ENCODE measurements at places on chromosomes 12 and 14.

- no peak for DNase-seq
These were observed 6.5 kb downstream of the P2RX2 start for GRCh38 chr12:132624910-132625630.

- DNase-seq = peak; percentile 29
These were observed 81.7 kb downstream of the CPNE8 start for GRCh38 chr12:38823738-38824137.

GRCh38 chr12:17017402-17017801 is 411.4 kb upstream of the LMO3 start:
- no peak for DNase-seq

- DNase-seq = no peak
These were observed 21.3 kb upstream of the TCP11L2 start for GRCh38 chr12:106281056-106281782.

GRCh38 chr14:70622111-70622712 is 19.5 kb upstream of the TTC9 start:
- DNase-seq = peak; percentile 25

DNA sequence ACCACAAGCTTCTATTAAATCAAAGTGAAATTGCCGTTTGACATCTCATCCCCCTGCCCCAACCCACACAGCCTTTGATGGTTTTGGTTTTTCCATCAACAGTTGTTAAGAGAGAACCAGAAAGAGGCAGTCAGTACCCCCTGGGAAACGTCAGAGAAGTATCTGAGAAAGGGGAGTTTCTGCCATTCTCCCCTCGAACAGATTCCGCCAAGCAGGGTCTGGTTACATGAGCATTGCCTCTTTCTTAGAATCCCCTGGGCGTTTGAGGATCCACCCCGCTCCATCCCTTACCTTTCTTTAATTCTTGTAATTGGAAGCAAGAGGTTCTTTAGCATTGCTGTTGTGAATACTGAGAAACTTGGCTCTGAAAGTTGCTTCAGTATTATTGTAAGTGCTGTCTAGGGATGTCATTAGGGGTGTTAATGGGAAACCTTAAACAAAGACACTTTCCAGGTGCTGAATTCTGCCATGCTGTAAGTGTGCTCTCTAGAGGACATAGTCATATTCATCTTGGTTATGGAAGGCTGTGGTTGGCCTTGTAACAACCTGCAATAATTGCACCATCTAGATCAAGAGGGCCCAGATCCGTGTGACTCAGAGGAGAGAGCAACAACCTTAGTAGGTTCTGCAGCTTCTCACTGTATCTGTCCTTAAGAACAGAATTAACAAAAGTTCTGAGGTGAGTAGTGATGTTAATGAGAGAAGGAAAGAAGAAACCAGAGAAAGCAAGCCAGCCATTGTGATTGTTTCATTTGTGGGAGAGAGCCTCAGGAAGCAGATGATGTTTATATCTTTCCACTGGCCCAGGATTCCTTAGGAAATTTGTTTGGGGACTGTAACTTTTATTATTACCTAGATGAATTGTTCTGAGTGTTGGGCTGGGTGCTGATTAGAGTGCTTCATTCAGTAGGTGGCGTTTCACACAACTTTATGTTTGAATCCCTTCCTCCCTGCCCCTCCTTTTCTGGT is 9.0 kb downstream of the TMBIM6 start:
- DNase-seq = peak; percentile 30

- peak; percentile 36 for DNase-seq
These were observed 666.6 kb downstream of the NRXN3 start for GRCh38 chr14:78836777-78837176.

GRCh38 chr12:6458281-6459003 is 6.6 kb downstream of the TAPBPL start:
- DNase-seq = no peak

GRCh38 chr12:1272142-1272541 is 281.1 kb downstream of the ERC1 start:
- DNase-seq = no peak

DNA sequence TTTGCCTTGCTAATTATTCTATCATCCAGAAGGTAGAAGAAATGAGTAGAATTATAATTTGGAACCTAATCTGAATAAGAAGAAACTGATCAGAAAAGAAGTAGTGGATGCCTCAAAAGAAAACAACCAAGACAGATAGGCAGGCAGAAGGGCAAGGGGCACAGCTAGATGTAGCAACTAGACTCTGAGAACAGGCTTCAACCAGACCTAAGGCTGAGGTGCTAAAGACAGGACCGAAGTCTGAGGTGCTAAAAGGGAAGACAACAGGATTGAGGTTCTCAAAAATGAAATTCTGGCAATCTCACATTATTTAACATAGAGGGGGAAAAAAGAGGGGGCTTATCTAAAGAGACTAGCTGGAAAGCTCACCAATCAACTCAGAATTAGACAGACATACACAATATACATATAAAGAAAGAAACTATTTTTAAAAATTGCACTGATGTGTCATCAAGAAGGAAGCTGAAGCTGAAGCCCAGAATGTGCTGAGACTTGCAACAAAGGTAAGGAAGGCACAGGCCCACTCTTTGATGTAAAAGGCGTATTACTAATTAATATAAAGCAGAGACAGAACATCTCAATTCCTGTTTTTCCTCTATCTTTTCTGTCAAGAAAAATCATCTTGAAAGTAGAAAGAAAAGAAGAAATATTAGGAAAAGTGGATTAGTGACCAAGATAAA is 43.8 kb upstream of the CSRNP2 start:
- DNase-seq = no peak

DNA sequence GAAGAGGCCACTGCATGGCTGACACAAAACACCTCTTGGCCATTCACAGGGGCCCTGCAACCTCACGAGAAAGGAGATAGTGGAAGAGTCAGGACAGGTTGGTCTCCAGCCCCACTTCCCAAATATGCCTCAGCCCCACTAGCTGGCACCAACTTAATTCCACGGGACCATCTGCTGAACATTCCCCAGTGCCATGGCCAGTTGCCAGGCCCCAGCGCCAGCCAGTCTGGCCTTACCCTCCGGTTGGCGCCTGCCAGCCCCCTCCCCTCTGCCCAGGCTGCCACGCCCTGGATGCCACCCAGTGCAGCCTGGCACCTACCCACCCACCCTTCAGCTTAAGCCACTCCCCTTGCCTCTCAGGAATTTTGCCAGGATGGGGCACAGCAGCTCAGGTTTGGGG is 21.2 kb upstream of the HSPB8 start:
- no peak for DNase-seq

- no peak for DNase-seq
These were observed 48.9 kb upstream of the DLK1 start for GRCh38 chr14:100677554-100678468.

- DNase-seq = no peak
These were observed 15.4 kb downstream of the GLTP start for GRCh38 chr12:109864916-109865315.

GRCh38 chr12:95218150-95219133 is 835 bp downstream of the VEZT start:
- no peak for DNase-seq

DNA sequence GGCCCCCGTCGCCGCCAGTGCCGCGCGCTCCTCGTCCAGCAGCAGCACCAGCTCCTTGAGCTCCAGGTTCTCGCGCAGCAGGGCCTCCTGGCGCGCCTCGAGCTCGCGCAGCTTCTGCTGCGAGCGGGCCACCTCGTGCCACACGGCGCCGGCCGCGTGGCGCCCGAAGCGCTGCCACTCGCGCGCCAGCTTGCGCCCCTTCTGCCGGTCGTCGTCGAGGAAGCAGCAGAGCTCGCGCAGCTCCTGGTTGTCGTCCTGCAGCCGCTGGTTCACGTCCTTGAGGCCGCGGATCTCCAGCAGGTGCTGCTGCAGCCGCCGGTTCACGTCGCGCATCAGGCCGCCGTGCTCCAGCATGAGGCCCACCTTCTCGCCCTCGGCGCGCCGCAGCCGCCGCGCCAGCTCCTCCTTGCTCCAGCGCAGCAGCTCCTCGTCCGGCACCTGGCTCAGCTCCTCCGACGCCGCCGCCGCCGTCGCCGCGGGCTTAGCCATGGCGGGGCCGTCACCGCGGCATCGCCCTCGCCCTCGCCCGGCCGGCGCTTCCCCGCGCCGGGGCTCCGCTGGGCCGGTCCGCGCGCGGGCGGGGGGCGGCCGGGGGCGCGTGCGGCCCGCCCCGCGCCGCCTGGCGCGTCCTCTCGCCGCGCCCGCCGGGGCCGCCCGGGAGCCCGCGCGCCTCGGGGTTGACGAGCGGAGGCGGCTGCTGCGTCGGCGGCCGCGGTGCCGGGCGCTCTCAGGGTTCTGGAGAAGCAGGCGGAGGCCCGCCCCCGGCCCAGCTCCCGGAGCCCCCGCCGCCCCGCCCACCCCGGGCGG is at the start of gene CCDC85C:
Gene CCDC85C (minus strand): TSS at position 737 of the 807 bp plus-strand sequence. CDS start 248 bp downstream, at position 489.
- no peak for DNase-seq

Data from stromal cell of bone marrow (primary cell).